ENCODE measurements at places on chromosomes 3 and 15. TPM values are rescaled to one million over a fixed set of nuclear protein-coding genes. Genes with fewer than 3 reads are reported as not detected.

SNTN gene
- not detected for total RNA-seq

LSAMP gene
- total RNA-seq, result 3.3 TPM

EPHB3 gene
- 4.1 TPM for total RNA-seq

KLHL40 gene
- not detected for total RNA-seq

PLSCR2 gene
- not detected for total RNA-seq

SH3GL3 gene
- 0.29 TPM for total RNA-seq

NUP210 gene
- under 0.01 TPM for total RNA-seq

PLA2G4E gene
- total RNA-seq, result not detected

PSMA4 gene
- 209 TPM for total RNA-seq

TIMMDC1 gene
- total RNA-seq, result 59.4 TPM

CD80 gene
- total RNA-seq, result 2.5 TPM

OXNAD1 gene
- total RNA-seq, result 11.9 TPM

CORO2B gene
- total RNA-seq, result 14.1 TPM

EBLN2 gene
- 6.2 TPM for total RNA-seq

ERC2 gene
- total RNA-seq, result 0.36 TPM

ZKSCAN7 gene
- total RNA-seq, result 9.8 TPM

BLM gene
- 1.4 TPM for total RNA-seq

SCAANT1 gene
- not detected for total RNA-seq

GOLGA6L10 gene
- 1.4 TPM for total RNA-seq

HIGD2B gene
- not detected for total RNA-seq

SLC2A2 gene
- not detected for total RNA-seq

MCTP2 gene
- 16.3 TPM for total RNA-seq

FAM227B gene
- total RNA-seq, result 6.2 TPM

MST1R gene
- 0.72 TPM for total RNA-seq

FAM3D gene
- not detected for total RNA-seq

MCF2L2 gene
- under 0.01 TPM for total RNA-seq

CSPG4 gene
- 20.3 TPM for total RNA-seq

PLSCR5 gene
- not detected for total RNA-seq

SCG5 gene
- total RNA-seq, result 9.0 TPM

TRPC1 gene
- total RNA-seq, result 19.9 TPM

ZIC4 gene
- total RNA-seq, result 0.29 TPM

CTXN2 gene
- not detected for total RNA-seq

SAMD7 gene
- total RNA-seq, result not detected

SLC12A1 gene
- total RNA-seq, result not detected

All from osteoblast (primary cell).